ENCODE measurements at places on chromosomes 1 and 21.

DNA sequence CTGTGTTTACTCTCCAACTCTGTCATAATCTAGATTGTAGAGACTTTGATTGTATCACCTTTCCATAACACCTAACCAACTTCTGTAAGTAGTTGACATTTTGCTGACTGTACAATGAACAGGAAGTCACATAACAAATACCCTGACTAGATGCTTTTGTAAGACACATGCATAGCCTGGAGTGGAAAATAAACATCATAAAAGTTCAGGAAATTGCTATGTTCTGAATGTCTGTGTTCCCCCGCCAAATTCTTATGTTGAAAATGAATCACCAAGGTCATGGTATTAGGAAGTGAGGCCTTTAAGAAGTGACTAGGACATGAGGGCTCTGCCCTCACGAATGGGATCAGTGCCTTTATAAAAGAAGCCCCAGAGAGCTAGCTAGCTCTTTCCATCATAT, 40.4 kb upstream of the ZSWIM5 start:
- no peak for DNase-seq

DNA sequence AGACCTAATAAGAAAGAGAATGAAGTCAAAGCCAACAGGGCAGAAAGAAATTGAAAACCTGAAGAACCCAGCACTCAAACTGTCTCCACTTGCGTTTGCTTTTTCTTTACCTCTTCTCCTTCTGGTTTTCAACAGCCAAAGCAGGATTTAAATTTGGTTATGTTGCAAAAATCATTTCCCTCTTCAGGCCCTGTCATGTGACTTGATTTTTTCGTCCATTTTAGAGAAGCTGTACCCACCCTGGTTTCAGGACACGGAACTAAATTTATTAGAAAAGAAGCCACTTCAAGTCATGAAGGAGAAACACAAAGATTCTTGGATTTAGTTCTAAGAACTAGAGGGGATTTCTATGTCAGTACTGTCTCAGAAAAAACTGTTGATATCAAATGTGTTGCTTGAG, 1.0 kb upstream of the SYNJ1 start:
- no peak for DNase-seq

DNA sequence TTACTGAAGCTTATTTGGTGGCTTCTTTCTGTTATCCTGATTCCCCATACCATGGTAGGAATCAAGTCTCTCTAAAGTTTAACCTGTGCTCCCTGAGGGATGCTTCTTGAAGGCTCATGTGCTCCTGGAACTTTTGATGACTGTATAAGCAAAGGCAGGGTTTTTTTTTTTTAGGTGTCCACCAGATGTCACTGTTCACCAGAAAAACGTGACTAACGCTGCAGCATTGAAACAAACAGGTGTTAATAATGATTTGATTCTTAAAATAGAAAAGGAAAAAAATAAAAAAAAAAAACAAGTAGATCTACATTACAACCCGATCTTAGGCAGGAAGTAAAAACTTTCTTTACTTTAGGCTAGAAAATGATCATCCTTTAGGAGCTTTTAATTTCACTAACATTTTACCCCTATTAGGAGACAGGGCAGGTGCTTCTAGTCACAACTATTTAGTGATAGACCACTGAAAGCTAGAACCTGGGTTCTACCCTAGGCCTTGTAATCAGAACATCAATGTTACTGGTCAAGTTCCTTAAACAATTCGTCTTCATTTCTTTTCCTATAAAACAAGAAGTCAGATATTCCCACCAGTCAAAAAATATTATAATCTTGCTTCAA, 223.0 kb downstream of the PLA2G4A start:
- no peak for DNase-seq

DNA sequence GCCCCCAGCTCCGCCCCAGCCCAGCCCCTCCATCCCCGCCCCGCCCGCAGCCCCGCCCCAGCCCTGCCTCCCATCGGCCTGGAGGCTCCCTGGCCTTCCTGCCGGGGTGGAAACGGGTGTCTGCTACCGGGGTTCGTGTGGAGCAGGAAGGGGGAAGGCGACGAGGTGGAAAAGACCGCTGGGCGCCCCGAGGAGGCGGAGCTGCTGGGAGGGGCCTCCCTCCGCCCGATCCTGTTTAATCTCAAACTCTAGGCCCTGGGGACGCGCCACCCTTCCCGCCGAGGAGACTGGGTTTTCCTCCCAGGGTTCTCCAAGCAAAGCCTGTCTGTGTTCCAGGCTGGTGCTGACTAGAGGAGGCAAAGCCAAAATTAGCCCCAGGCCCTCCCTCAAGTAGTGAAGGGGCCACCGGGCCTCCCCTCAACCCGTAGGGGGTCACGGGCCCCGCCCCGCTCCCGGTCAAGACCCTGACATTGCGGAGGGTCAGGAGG, 16.2 kb upstream of the TTLL10 start:
- peak; percentile 20 for DNase-seq

DNA sequence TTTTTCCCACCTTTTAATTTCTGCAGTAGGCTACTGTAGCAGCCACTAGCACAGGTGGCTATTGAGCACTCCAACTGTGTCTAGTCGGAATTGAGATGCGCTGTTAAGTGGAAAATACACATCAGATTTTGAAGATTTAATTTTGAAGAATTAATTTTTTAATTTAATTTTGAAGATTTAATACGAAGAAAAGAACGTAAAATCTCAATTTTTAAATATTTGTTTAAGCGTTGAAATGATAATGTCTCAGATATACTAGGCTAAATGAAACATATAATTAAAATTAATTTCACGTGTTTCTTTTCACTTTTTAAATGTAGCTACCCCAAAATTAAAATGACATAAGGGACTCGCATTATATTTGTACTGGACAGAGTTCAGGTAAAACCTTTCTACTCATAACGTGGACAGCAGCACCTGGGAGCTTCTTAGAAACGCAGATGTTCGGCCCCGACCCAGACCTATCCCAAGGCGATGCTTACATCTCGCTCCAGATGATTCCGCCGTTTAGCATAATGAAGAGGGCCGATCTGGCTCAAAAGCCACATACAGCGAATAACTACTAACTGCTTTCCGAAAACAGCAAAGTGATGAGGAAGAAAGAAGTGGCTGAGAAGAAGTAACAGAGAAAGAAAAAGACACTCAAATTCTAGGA, 717 bp downstream of the CRYZL1 start:
- DNase-seq: no peak

GRCh38 chr1:118961156-118961555, 27.0 kb downstream of the TBX15 start:
- DNase-seq: no peak

- DNase-seq: no peak
Observed at GRCh38 chr1:154874465-154874864, 4.4 kb upstream of the KCNN3 start.

Measured in stimulated activated CD8-positive, alpha-beta memory T cell treated with anti-CD3 and anti-CD28 coated beads, Interleukin-7, amount 100 ng/mL, for 1 hour (primary cell).